ENCODE measurements at places on chromosomes 1 and 21.
A peak's percentile ranks its signal among the peaks of the same experiment; 100 is the strongest.

DNA sequence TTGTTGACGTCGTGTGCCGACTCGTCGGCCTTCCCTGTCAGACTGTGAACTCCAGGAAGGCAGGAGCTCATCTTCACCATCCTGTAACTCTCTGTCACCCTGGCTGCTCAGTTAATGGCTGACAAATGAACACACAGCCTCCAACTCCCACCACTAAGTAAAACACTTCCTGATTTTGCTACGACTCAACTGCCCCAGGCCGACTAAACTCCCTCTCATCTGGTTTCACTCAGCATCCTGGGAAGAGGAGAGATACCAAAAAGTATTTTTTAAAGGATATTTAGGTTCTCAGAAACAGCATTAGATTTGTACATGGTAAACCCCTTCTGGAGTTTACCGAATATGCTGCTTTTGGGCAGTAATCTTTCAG is 18.2 kb upstream of the LHX4 start:
- DNase-seq, result no peak

DNA sequence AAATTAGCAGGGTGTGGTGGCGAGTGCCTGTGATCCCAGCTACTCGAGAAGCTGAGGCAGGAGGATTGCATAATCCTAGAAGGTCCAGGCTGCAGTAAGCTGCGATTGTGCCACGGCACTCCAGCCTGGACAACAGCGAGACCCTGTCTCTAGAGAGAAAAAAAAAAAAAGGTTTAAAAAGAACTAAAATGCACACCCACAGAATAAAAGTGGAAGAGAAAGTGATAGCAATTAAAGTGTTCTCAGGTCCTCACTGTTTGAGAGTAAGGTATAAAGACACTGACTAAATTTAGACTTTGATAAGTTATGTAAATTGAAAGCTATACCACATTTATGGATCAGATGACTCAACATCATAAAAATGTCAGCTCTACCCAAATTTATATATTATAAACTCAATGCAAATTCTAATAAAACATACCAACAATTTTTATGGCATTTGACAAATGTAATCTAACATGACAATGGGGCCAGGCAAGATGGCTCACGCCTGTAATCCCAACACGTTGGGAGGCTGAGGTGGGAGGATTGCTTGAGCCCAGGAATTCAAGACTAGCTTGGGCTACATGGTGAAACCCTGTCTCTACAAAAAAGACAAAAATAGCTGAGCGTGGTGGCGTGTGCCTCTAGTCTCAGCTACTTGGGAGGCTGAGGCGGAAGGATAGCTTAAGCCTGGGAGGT is 11.8 kb downstream of the ZBTB17 start:
- no peak for DNase-seq

GRCh38 chr1:235006816-235007215 is 121.8 kb downstream of the TOMM20 start:
- DNase-seq, result no peak

GRCh38 chr1:15251857-15252835 is 5.1 kb downstream of the FHAD1 start:
- DNase-seq, result no peak

- no peak for DNase-seq
These were observed 9.2 kb downstream of the AGPAT3 start for GRCh38 chr21:43874085-43874805.

GRCh38 chr1:114328361-114328904 is 174.8 kb upstream of the SYT6 start:
- DNase-seq, result no peak

- no peak for DNase-seq
These were observed 9.2 kb downstream of the DDI2 start for GRCh38 chr1:15626269-15626950.

DNA sequence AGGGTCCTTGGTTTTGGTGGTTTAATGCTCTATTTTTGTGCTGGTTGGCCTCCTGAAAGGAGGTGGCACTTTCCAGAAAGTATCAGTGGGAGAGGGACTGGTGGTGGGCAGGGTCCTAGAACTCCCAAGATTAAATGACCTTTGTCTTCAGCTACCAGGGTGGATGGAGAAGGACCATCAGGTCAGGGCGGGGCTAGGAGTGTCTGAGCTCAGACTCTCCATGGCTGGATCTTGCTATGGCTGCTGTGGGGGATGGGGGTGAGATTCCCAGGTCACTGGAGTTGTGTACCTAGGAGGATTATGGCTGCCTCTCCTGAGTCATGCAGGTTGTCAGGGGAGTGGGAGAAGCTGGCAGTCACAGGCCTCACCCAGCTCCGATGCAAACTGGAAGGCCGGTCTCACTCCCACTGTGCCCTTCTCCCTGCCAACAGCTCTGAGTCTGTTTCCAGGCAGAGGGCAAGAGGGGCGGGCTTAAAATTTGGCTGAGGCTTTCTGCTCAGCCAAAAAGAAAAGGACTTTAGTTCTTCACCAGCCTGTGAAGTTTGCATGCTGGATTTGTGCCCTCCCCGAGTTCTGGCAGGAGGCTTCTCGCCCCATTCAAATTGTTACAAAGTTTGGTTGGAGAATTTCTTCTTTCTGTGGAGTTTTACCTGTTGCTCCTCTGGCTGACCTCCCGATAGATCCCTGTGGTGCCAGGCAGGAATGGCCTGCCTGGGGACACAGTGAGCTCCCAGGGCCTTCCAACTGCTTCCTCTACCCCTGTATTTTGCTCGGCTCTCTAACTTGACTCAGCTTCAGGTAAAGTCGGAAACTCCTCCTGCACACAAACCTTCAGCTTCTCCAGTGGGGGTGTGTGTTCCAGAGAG is 13.1 kb upstream of the KYAT3 start:
- DNase-seq, result no peak

DNA sequence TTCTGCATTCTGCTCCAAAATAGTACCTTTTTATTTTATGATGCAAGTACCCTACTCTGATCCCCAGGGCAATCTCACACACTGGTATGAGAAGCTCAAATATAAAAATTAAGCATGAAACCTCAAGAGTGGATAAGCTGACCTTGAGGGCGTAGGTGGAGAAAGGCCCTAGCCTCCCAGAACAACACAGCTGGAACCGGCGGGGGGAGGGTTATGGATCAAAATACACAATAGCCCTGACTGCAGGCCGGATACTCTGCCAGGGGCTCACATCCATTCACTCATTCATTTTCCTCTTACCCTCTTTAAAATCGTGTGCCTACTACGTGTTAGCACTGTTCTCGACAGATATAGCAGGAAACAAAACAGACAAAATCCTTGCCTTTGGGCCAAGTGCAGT is 32.8 kb upstream of the ECE1 start:
- DNase-seq, result no peak

DNA sequence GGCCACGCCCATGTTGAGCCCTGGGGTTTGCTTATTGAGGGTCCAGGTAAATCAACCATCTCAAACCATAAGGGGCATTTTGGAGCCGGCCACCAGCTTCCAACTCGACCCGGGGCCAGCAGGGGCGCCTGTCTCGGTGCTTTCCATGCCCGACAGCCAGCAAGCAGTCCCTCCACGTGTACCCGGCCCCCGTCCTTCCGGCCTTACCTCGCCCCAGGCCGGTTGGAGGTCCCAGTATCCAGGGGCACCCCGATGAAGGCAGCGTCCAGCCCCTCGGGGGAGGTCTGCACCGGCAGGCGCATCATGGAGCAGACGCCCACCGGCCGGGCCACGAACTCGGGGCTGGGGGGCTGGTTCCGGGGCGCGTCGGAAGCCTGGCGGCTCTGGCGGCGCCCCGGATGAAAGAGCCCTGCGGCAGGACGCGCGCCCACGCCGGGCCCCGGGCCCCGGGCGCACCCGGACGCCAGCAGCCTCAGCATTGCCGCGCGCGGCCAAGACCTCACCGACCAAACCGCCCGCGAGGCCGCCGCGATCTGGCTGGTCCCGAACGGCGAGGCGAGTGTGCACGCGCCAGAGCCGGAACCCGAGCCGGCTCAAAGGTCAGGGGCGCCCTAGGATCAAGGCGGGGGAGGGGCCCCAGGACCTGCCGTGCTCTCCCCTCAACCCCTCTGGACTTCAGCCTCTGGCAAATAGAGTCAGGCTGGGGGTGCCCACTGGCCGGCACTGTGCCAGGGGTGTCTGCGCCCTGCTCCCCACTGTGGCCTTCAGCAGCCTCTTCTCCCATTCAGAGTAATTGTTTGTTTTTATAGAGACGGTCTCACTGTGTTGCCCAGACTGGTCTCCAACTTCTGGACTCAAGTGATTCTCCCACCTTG is at the start of gene AGMAT:
Gene AGMAT, minus strand, starts transcription at position 563 of the 875 bp plus-strand sequence. Its CDS starts 84 bp downstream, at position 479.
- DNase-seq, result peak; percentile 50

DNA sequence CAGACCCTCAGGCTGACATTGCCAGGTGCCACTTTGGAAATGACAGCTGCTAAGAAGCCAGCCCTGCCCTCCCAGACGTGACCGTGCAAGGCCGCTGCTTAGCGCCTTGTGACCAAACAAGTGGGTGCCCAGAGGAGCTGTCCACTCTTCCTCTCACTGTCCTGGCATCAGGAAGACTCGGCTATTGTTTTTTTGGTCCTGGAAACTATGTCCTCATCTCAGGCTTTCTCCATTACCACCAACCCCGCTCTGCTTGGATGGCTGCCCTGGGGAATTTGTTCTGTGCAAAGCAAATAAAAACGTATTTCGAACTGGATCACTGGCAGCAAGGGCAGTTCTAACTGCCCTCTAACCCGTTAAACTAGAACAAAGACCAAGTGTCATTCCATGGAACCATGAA is 13.7 kb upstream of the TENT5C start:
- no peak for DNase-seq

GRCh38 chr1:47409311-47410067 is 6.6 kb upstream of the FOXE3 start:
- DNase-seq, result no peak

- DNase-seq, result no peak
These were observed 61.1 kb upstream of the SAMSN1 start for GRCh38 chr21:14607262-14607661.

GRCh38 chr1:1092894-1093609 is 18.9 kb upstream of the RNF223 start:
- no peak for DNase-seq

GRCh38 chr1:203280061-203280460 is 25.3 kb upstream of the BTG2 start:
- DNase-seq, result no peak

DNA sequence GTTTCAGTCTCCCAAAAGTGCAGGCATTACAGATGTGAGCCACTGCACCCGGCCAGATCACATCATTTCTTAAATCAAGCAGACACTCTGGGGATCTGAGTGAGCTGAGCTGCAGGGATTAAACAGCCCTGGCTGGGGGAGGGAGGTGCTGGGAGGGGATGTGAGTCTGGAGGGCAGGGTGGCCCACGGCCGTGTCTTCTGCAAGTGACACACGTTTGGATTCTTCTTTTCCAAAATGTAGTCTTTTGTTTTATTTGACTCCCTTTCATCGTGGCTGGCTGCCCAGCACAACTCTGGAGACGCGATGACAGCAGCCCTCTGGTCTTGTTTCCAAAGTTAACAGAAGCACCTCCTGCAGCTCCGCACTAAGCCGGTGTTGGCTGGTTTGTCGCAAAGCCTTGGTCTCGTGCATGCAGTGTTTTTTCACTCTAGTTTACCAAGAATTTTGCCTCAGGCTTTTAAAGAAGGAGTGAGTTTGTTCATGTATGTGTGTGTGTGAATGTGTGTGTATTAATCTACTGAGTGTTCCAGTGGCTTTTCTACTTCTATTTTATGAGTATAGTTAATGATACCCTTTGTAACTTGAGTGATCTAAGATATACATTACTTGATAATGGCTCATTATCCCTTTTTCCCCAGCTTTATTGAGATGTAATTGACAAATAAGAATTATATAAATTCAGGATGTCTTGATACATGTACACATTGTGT is 2.8 kb upstream of the KRTAP10-5 start:
- no peak for DNase-seq

GRCh38 chr1:10122926-10123325 is 87.4 kb upstream of the KIF1B start:
- DNase-seq, result no peak

DNA sequence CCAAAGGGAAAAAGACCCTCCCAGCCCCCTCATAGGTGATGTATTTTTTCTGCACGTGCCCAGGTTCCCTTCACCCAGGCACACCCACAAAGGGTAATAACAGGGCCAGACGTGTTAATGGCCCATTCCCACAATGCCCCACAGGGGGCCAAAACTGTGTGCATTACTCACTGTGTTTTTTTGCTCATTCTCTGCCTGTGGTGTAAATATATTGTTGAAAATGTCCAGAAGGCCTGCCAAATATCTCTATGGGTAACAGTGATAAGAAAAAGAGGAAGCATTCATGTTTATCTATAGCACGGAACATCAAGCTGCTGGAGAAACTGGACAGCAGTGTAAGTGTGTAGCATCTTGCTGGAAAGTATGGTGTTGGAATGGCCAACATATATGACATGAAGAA is 21.9 kb downstream of the RHEX start:
- no peak for DNase-seq

- no peak for DNase-seq
These were observed 685.3 kb upstream of the ADGRL2 start for GRCh38 chr1:81115422-81115821.

GRCh38 chr21:25949701-25950100 is 214.9 kb downstream of the GABPA start:
- DNase-seq, result no peak

DNA sequence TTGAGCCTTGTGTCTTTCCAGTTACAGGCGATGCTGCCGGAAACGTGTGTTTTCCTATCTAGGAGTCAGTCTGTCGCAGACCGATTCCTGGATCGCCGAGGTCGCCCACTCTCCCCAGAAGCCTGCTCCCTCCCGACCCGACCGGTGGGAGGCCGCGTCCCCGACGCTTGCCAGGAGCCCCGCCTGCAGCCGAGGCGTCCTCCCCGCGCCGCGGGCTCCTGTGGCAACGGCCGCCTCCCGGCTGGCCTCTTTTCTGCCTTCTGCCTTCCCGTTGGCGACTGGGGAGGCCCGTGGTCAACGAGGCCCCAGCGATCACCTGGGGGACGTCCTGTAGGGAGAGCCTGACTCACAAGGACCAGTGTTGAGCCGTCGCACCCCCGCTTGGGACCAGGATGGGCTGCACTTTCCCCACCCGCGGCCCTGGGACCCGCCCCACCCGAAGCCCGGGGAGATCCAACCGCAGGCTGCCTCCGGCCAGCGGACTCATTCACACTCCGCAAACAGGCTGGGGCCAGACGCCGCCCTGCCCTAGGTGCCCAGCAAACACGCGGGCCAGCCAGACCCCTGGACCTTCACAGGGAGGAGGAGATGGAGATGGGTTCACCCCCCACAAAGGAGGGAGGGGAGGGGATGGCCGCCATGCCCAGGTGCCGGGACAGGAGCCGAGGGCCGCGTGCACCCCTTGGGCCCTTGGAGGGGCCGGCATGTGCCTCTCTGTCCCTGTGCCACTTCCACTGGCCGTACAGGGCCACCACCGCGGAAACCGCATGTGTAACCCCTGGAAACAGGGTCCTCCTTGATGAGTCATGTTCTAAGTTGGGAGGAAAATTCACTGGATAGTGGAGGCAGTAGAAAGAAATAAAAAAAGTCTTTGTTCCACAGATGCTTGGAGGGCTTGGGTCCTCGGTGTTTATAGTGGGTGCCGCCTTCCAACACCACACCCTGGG is 7.2 kb upstream of the COL6A1 start:
- DNase-seq, result no peak

- no peak for DNase-seq
These were observed 117.6 kb upstream of the CD34 start for GRCh38 chr1:208028526-208028925.

GRCh38 chr1:147246044-147246690 is 3.7 kb downstream of the CHD1L start:
- DNase-seq, result no peak
